Renal pelvis (tissue), 12 donors: ENCODE measurements at places on chromosomes 11 and 22.

DNA sequence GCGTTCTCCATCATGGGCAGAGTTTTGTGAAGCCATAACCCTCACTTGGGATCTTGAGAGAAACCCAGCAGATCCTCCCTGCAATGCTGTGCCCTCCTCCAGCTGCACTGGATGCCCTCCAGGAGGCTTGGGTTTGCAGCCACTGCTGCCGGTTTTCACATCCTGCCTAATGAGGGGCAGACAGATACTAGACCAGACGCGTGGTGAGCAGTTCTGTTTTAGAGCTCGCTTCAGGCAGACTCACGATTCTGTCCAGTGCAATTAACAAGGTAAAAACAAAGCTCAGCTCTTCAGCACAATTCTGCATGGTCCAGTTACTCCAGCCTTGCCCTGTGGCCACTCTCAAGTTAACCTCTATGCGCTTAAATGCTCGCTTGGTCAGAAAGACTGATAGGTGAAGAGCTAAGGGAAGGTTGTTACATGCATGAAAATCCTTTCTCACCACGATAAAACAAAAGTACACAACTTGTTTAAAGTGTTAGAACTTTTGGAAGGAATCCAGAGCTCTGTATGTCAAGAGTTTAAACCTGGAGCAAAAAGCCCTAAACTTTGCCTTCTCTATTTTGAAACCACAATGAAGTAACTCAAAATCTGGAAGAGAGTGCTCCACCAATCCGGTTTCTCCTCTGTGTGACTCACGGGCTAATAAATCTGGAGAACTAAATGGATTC lies 292.3 kb upstream of the FAT3 start:
- peak; percentile 17 for DNase-seq

- DNase-seq = peak; percentile 22
Observed at GRCh38 chr11:101705972-101706371, 122.2 kb upstream of the TRPC6 start.

- no peak for DNase-seq
Observed at GRCh38 chr22:26302726-26303125, 126.3 kb upstream of the ASPHD2 start.

DNA sequence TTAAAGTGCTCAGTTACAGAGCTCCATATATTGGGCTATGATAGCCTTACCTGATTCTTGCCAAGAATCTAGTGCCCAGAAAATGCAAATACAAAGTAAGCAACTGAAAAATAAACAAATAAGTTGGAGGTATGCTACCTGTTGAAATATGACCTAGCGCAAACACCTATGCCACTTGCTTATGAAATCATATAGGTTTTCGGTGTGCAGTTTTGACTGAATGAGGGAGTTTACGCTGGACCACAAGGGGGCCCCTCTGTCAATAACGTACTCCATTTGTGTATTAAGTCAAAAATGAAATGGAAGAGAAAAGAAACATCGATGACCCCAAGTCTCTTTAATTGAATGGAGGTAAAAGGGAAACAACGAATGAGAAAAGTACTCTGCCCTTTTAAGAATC lies 84.9 kb upstream of the TRIM77 start:
- DNase-seq = no peak

DNA sequence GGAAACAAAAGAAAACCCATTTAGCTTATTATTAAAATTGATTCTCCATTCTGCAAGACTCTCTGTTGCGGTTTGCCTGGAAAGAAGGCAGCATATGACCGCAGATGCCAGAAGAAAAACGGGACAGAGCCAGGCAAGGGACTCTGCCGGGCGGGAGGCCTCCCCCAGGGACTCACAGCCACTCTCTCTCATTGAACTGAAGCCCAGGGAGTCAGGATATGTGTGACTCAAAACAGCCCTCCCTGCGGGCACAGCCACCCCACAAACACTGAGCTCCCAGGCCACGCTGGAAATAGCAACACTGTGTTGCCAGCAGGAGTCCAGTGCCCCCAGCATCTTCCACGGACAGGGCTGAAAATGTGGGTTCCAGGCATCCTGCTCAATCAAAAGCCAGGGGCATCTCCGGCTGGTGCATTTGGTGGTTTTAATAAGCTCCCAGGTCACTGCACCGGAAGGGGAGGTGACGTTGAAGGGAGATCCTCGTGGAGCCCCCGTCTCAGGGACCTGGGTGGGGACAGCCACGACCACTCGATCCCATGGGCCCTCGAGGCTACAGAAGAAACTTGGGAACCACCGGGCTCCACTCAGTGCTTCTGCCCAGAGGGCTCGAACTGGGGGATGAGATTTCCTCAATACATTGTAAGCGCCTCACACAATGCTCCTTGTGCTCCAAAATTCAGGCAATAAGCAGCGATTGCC lies 624.5 kb downstream of the TBC1D22A start:
- DNase-seq = no peak
